ENCODE measurements at places on chromosomes 4 and X.

DNA sequence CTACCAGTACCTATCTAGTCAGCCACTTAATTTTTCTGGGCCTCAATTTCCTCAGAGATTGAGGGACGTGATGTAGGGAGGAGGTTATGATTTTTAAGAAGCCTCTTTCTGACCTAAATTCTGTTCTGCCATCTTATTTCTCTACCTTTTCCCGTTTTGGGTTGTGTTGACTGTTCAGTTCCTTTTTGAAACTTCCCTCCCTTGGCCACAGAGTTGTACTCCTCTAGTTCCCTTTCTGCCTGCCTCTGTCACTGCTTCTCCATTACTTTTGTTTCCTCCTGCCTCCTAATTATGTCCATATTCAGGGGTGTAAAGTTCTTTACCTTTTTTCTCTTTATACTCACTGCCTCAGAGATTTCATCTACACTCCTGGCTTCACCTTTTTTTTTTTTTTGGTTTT is 25.4 kb downstream of the CLCN5 start:
- DNase-seq = no peak

- DNase-seq = peak; percentile 16
These were observed 504.5 kb upstream of the FRG1 start for GRCh38 chr4:189436207-189436606.

DNA sequence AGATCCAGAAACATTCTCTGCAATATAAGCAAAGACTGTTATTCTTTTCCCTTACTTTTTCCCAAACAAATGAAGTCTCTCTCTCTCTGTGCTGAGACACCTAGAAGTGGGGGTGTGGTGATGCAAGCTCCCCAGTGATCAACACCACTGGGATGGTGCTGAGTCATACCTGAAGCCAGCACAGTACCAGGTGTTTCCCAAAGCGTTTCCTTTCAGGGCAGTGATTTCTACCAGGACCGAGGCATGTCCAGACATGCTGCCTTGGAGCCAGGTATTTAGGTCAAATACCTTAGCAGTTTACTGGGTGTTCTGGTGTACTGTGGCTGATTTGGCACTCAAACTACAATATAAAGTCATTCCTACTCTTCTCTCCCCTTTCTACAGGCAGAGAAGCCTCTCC is 726.5 kb downstream of the FAM133A start:
- no peak for DNase-seq

- DNase-seq = no peak
These were observed 248.5 kb downstream of the SNCA start for GRCh38 chr4:89588421-89588820.

GRCh38 chr4:144283526-144283925 is 143.0 kb upstream of the GYPA start:
- no peak for DNase-seq

DNA sequence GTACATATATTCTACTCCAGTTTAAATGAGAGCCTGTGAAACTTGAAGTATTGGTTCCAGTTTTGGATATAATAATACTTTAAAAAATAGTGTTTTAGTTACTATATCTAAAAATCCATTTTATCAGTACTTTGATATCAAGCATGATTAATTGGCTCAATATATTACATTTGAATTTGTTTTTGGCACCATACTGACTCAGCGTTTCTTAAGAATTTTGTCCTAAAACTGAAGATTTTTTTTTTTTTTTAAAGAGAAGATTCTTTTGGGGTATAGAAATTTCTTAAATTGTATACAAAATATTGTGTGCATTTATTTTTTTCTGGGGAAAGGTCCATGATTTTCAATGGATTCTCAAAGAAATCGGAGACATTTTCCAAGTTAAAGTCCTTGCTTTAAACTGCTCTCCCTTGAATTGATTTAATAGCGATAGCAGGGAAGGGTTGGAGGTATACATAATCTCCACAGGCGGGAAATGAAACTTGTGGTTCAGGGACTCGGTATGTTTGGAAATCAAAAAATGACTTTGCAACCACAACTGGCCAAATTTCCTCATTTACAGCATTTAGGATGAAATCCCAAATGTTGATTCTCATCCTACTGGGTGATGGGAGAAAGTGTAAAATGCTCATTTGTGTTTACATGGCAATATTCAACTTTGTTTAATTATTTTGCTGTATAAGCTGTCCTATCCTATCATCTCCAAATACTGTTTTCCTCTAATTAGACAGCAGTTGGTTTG is 62.3 kb downstream of the TMA16 start:
- DNase-seq = no peak

GRCh38 chrX:71118985-71119535 is 664 bp downstream of the MED12 start:
- DNase-seq = no peak

GRCh38 chr4:31020363-31020762 is 300.2 kb downstream of the PCDH7 start:
- DNase-seq = no peak

- DNase-seq = no peak
These were observed 884.5 kb upstream of the EPHA5 start for GRCh38 chr4:66554826-66555225.

DNA sequence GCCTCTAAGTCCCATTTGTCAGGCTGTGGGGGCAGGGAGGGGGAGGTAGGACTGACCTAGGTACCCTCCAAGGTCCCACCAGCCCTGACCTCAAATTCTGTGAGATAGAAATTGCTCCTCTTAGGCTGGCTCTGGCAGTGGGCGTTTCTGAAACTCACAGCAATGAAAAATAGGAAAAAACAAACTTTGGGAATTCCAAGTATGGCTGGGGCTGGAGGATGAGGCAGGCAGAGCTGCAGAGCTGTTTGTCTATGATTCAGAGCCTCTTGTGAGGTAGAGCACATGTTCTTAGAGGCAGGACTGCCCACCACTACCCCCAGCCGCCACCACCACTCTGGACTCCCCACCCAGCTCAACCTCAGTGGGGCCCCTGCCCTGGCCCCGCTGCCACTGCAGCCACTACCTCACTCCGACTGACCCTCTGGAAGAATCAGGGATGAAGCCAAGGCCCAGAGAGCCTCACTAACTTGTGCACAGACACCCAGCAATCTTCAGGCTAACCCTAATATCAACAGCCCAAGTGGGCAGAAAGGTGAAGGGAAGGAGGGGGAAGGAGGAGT is 98.2 kb downstream of the PJA1 start:
- no peak for DNase-seq

DNA sequence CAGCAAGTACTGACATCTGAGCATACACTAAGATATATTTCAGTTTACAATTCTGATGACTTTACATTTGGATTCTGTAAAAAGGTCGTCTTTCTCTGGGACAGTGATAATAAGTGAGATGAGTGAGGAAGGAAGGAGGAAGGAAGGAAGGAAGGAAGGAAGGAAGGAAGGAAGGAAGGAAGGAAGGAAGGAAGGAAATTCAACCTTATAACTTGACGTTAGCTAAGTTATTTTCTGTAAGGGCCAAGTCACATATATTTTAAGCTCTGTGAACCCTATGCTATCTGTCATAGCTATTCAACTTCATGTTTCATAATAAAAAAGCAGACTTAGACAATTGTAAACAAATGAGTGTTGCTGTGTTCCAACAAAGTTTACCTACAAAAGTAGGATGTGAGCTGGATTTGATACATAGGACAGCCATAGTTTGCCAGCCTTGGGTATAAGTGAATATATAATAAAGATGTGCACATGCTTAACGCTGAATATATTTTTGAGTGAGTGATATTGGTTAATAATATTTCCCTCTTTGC is 753.0 kb upstream of the NDST4 start:
- no peak for DNase-seq

DNA sequence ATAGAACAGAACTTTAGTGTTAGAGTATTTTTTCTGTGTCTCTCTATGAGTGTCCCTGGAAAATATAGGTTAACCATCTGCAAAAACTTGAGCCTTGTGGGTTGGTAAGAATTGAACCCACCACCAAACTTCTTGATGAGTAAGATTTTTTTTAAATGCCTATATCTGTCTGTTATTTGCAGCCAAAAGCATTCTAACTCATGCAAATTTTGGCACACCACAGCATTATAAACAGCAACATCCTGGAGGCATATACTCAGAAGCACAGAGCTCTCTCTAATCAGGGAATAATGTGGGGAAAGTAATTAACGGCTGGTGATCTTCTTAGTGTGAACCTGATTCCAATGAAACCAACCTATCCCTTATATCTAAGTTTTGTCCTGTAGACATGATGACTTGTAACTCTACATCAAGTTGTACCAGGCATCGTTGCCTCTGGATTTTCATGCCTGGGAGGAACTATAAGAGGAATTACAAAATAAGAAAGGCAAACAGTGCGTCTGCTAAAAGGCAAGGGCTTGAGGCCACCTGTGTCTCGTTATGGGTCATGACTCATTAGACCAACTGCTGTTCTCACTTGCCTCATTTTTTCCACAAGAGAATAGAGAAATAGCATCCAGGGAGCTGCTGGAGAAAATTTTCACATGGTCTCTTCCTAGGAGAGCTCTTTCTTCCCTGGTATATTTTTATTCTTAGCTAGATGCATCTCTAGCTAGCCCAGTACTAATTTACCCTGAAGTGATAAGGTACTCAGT is 202.4 kb downstream of the CHIC2 start:
- peak; percentile 72 for DNase-seq

GRCh38 chr4:158410272-158410671 is 111.4 kb upstream of the RXFP1 start:
- DNase-seq = no peak

GRCh38 chr4:117941611-117942010 is 92.7 kb upstream of the NDST3 start:
- no peak for DNase-seq

DNA sequence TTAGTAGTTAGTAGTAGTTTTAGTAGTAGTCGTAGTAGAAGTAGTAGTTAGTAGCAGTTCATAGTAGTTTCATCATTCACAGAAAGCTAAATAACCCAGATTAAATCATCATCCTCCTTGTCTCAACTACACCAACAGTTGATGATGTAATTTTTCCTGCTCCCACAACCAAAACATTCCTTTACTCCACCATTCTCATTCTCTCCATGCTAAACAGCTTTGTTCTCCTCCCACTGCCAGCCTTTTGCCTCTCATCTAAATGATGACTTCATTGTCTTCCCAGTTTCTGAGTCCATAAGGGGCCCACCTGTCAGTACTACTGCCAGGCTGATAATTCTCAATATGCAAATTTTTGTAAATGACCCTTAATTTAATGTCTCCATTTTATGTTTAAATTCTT is 68.9 kb downstream of the ARHGAP24 start:
- no peak for DNase-seq

All from NCI-H1417 (cell line).